ENCODE measurements at places on chromosomes 11 and 22.

DNA sequence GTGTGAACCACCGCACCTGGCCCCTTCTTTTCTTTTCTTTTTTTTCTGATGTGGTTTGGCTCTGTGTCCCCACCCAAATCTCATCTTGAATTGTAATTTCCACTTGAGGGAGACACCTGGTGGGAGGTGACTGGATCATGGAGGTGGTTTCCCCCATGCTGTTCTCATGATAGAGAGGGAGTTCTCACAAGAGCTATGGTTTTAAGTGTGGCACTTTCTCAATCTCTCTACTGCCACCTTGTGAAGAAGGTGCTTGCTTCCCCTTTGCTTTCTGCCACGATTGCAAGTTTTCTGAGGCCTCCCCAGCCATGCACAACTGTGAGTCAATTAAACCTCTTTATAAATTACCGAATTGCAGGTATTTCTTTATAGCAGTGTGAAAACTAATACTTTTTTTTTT is 4.9 kb upstream of the TCN2 start:
- DNase-seq = no peak

- no peak for DNase-seq
Measured at GRCh38 chr11:47179655-47179991, 2.9 kb upstream of the ARFGAP2 start.

DNA sequence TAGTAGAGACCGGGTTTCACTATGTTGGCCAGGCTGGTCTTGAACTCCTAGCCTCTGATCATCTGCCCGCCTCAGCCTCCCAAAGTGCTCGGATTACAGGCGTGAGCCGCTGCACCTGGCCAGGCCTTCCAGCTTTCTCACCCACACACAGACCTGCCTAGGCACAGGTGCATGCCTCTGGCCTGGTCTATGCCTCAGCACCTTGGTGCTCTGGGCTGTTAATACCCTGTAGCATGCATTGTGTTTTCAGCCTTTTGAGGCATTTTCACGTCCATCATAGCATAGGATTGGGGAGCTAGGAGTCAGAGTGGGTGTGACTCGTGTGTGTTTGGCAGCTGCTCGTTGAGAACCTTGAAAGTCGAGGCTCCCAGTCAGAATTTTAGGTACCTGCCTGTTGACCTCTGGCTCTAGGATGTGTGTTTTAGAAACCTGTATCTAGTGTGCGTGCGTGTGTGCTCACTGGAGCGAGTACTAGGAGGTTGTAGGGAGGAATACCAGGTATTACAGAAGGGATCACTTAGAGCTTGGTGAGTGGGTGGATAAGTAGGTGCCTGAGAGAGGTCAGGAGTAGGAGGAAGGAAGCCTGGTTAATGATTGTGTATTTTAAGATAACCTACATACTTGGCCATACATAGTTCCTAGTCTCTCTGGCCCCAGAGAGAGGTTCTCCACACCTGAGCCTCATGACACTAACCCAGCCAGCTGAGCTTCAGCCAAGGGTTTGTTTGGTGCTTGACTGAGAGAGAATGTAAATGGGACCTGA is 20.0 kb downstream of the CRKL start:
- no peak for DNase-seq

DNA sequence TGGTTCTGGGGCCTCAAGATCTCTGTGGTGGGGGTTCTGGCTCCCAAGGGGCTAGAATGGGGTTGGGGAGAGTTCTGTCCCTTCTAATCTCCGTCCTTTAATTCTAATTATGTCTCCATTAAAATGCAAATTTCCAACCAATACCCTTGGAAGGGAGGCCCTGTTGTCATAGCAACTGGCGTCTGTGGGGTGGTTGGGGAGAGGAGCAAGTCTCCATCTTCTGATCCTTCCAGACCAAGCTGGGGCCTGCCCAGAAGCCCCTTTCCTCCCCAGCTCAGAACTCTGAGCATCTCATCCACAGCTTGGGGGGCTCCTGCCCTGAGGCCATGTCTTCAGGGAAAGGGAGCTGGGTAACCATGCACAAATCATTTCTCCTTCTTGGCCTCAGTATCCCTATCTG is 5.4 kb upstream of the RPS19BP1 start:
- DNase-seq = no peak

GRCh38 chr11:65182258-65183170 is 786 bp downstream of the CAPN1 start:
- no peak for DNase-seq

- DNase-seq = no peak
Measured at GRCh38 chr22:42317691-42318547, 47.5 kb upstream of the TCF20 start.

DNA sequence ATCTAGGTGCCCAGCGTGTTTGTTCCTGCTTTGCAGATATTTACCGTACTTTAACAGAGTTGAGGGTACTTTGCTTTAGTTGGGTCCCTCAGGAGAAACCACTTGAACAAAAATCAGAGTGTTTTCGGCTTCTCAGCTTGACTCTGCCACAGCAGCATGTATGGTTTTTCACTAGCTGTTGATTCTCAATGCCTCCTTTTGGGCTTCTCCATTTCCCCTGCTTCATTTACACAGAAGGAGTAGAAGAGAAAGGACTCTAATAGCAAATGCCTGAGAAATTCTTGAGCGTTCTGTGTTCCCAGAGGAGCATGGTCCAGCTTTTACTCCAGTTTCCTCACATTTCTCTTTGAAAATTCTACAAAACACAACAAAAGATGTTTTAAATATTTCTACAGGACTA is 252.1 kb upstream of the CCDC179 start:
- no peak for DNase-seq

GRCh38 chr11:13448876-13449275 is 14.1 kb downstream of the BTBD10 start:
- DNase-seq = no peak

DNA sequence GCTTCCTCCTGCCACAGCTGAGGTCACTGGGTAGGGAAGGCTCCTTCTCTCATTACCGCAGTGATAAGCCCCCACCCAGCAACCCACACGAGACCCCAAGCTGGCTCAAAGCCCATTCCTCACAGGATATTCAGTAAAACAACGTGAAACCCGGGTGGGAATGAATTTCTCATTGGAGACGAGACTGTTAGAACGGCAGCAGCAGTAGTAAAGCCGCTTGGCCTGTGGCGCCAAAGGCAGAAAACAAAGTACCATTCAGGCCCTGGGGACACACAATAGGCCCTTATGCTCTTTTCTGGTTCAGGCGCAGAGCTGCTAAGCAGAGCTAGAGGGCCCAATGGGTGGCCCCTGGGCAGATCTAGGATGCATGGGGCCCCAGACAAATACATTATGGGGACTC is 45.3 kb downstream of the PC start:
- no peak for DNase-seq

- no peak for DNase-seq
Measured at GRCh38 chr11:66867425-66868040, 10.7 kb downstream of the LRFN4 start.

DNA sequence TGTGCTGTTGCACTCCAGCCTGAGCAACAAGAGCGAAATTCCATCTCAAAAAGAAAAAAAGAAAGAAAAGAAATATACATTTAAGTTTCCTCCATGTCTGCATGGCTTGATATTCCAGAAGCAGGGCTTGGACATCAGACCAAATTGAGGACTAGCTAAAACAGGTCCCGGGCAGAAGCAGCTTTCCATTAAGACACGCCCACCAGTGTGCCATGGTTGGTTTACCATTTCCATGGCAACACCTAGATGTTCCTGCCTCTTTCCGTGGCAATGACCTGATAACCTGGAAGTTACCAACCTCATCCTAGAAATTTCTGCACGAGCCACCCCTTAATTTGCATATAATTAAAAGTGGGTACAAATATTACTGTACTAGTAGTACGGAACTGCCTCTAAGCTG is 111.3 kb downstream of the NAT10 start:
- DNase-seq = peak; percentile 39

GRCh38 chr11:119918347-119918746 is 189.3 kb upstream of the NECTIN1 start:
- DNase-seq = no peak

- no peak for DNase-seq
Measured at GRCh38 chr22:38042488-38042790, 14.8 kb upstream of the PICK1 start.

DNA sequence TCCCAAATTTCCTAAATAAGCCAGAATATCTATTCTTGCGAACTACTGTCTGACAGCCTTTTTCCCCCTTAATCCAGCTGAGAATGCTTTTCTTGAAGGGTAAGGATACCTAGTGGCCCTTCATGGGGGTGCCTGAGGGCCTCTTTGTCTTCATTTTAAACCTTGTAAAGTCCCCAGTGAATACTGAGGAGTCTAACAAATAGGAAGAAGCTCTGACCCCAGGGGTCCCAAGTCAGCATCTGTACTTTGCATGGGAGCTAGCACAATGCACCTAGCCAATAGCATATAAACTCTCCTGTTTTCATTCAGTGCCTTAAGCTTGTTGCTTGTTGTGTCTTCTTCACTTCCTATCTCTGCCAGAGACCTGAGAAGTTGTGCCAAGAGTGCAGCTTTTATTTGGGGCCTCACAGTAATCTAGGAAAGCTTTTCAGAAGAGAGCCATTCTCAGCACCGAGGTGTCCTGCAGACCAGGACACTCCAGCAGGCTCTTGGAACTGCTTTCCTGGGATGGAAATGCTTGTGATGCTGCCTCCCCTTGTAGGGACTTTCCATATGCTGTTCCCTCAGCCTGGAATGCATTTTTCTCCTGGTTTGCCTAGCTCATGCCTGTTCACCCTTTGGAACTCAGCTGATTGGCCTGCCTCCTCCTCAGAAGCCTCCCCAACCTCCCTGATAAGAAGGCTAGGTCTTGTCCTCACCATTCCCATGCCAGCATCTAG is 37.2 kb downstream of the BMAL1 start:
- DNase-seq = no peak

Data from NCI-H187 treated with DMSO at 0.1 percent for 48 hours (cell line).